ENCODE measurements at places on chromosomes 11 and 22.

DNA sequence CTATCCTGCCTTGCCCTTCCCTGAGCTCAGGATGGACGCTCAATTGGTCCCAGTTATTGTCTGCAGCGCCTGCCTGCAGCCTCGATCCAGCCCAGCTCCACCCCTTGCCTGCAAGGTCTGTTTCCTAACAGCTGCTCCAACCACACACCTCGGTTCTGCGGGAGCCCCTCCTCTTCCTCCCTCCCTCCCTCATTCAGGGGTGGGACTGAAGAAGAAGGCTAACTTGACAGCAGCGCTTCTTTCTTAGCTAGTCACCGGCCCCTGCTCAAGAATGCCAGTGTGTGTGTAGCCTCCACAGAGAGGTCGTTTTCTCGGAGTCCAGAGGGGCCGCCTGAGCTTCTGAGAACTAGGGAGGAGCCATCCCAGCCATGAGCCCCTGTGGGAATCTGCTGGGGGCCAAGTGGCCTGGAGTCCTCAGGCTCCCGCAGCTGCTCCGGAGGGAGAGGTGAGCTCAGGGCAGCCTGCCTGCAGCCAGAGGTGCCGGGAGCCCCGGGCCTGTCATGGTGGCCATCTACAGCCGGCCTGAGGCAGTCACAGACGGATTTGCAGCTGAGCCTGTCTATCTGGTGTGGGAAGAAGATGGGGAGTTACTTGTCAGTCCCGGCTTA, 36.1 kb downstream of the LIMK2 start:
- DNase-seq, result peak; percentile 97

- no peak for DNase-seq
Measured at GRCh38 chr11:132257871-132258270, 887.5 kb downstream of the NTM start.

DNA sequence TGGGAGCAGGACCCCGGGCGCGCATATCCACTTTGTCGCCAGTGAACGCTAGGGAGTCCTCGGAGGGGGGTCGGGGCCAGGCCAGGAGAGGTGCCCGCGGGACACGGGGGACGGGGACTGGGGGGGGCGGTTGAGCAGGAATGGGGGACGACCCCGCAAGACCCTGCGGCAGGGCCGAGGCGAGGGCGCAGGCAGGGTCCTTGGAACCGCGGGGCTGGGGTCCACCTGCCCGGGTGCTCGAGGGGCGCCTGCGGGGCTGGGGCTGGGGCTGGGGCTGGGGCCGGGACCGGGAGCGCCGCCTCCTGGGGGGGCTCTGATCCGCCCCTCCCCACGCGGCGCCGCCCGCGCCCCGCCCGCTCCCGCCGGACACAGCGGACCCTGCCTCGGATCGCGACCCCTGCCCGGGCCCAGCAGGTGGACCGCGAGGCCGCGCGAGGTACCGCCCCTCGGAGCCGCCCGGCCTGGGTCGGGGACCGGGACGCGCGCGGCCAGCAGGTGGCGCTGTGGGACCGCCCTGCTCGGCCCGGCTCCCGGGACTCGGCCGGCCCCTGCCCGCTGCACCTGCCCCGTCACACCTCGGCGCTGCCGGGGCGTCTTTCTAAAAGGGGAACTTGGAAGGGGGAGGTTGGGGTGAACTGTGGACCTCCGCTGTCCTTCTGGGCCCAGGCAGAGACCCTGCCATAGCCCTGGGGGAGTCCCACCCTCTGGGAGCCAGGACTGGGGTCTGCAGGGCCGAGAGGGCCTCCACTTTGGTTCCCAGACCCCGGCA, 11.0 kb downstream of the CRELD2 start:
- DNase-seq, result peak; percentile 30

GRCh38 chr11:134815404-134815803, 403.4 kb upstream of the B3GAT1 start:
- no peak for DNase-seq

DNA sequence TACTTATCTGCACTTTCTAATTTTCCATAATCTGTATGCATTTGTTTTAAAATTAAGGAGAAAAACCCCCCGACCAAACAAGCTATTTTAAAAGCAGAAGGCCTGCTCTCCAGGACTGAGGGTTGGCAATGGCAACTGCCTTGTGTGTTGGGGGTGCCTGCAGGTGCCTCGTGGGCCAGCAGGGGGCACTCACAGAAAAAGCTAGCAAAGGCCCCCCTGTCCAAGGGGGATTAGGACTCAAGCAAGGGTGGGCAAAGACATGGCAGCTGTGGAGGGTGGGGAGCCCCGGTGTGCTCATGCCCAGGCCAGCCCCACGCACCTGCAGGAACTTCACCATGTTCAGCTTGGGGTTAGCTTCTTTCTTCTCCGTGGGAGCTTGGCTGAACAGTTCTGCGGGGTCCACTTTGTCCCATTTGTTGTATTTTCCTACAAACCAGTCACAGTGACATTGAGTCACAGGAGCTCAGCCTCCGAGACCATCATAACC, 10.3 kb downstream of the TOP3B start:
- peak; percentile 49 for DNase-seq

GRCh38 chr11:111417011-111417765, 38.1 kb upstream of the POU2AF1 start:
- DNase-seq, result peak; percentile 12

DNA sequence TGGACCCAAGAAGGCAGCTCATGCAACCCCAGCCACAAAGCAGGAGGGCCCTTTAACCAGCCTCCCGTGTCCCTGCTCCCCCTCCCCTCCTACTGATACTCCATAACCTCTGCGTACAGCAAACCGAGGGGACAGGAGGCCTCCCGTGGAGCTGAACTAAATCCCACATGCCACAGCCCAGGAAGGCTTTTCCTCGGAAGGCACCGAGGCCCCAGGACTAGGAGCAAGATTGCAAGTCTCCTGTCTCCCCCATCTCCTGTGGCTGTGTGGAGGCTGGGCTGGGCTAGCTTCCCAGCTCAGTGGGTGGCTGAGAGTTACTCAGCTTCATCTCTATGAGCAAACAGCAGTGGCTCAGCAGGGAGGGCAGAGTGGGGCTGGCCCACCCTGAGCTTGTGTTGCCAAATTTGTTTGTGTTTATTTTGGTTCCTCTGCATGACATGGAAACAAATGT, 62.7 kb upstream of the NECTIN1 start:
- peak; percentile 92 for DNase-seq

- DNase-seq, result no peak
Measured at GRCh38 chr11:17556999-17557398, 9.9 kb downstream of the OTOG start.

GRCh38 chr11:135031205-135031989, 619.4 kb upstream of the B3GAT1 start:
- no peak for DNase-seq

Measured in choroid plexus epithelial cell (primary cell).